ENCODE measurements at places on chromosomes 5 and 9. TPM values are rescaled to one million over a fixed set of nuclear protein-coding genes. Genes with fewer than 3 reads are reported as not detected.

TMED7 gene
- total RNA-seq: 89.3 TPM

RFX3 gene
- total RNA-seq: 30.7 TPM

IL31RA gene
- 2.7 TPM for total RNA-seq

- H3K4me1 ChIP-seq: peaks cover 18% of the 10 kb centered on the region
- no peak overlapping the region for H3K27ac ChIP-seq
- peak; percentile 61 for DNase-seq
- no peak overlapping the region for H3K4me3 ChIP-seq
- no peaks in the 10 kb centered on the region for H3K27me3 ChIP-seq
These were observed 17.7 kb downstream of the NINJ1 start for GRCh38 chr9:93116072-93116961.

DNA sequence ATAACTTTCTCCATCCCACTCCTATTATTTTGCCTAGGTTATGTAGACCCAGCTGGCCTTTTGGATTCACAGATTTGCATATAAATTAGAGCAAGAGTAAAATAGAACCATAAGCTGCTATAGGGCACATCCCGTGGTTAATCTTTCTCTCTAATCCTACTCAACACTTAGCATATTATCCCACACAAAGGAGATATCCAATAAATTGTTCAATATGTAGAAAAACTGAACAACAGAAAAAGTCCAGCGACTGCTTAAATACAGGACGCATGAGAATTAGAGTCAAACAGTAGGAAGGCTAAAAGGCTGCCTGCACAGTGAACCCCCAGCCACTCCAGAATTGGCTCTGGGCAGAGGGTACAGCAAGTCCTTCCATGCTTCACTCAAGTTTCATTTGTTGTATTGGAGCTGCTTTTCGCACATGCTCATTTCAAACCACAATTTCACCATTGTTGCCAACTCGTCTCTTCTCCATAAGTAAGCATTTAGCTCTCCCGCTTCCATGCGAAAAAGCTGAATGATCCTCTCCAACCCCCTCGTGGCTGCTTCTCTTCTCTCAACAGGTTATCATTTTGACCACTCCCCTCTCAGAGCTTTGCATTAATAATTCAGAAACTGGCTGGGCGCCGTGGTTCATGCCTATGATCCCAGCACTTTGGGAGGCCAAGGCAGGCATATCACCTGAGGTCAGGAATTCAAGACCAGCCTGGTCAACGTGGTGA is 14.1 kb upstream of the IQGAP2 start:
- no peak overlapping the region for H3K4me3 ChIP-seq
- DNase-seq: no peak

GRCh38 chr9:71890042-71890679 is 20.8 kb downstream of the ABHD17B start:
- H3K4me3 ChIP-seq: no peak overlapping the region
- peaks cover 4% of the 10 kb centered on the region for H3K4me1 ChIP-seq
- H3K27me3 ChIP-seq: no peaks in the 10 kb centered on the region
- no peak overlapping the region for H3K27ac ChIP-seq

- H3K27ac ChIP-seq: no peak overlapping the region
- no peak for DNase-seq
- H3K4me1 ChIP-seq: peaks cover 17% of the 10 kb centered on the region
- no peaks in the 10 kb centered on the region for H3K27me3 ChIP-seq
These were observed 9.0 kb downstream of the FEM1C start for GRCh38 chr5:115535479-115536035.

DNA sequence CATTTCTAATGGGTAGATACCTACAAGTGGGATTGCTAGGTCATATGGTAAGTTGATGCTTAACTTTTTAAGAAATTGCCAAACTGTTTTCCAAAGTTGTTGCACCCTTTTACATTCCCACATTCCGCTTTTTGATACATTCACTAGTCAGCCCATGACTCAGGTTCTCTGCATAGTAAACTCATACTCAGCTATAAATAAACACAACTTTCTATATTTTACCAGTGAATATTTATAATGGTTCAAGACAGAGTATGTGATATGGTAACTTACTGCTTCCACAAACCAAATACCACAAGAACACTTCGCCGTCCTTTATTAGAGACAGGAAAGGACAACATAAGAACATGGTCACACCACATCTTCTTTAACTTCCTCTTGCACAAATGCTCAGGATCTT is 54.0 kb downstream of the PLPP1 start:
- DNase-seq: no peak
- no peaks in the 10 kb centered on the region for H3K4me1 ChIP-seq
- H3K4me3 ChIP-seq: no peak overlapping the region
- H3K27me3 ChIP-seq: no peaks in the 10 kb centered on the region
- no peak overlapping the region for H3K27ac ChIP-seq
- H3K36me3 ChIP-seq: no peaks in the 10 kb centered on the region

- no peak overlapping the region for H3K27ac ChIP-seq
- no peaks in the 10 kb centered on the region for H3K27me3 ChIP-seq
- H3K4me3 ChIP-seq: no peak overlapping the region
- H3K4me1 ChIP-seq: peaks cover 10% of the 10 kb centered on the region
These were observed 54.4 kb upstream of the TRAF1 start for GRCh38 chr9:120980951-120981350.

- DNase-seq: no peak
- no peak overlapping the region for H3K27ac ChIP-seq
- no peaks in the 10 kb centered on the region for H3K27me3 ChIP-seq
- no peaks in the 10 kb centered on the region for H3K4me1 ChIP-seq
These were observed 29.5 kb downstream of the CCNH start for GRCh38 chr5:87383216-87383615.

DNA sequence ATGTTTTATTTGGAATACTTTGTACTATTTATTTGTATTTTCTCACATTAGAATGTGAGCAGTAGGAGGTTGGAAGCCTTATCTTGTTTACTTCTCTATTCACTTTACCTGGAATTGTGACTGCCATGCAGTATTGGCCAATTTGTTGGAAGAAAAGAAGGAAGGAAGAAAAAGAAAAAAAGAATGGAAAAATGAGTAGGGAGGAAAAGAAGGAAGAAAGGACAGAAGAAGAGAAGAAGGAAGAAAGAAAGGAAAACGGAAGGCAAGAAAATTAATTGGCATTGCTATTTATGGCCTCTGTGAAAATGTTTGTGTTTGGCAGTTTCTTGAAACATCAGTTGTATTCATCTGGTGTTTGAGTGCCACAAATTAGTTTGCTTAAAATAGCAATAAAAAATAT is 575.2 kb upstream of the ZNF608 start:
- no peaks in the 10 kb centered on the region for H3K36me3 ChIP-seq
- no peak for DNase-seq
- H3K27ac ChIP-seq: no peak overlapping the region
- H3K4me3 ChIP-seq: no peak overlapping the region
- no peaks in the 10 kb centered on the region for H3K27me3 ChIP-seq

GRCh38 chr9:135622415-135623020 is 16.8 kb downstream of the GLT6D1 start:
- H3K4me1 ChIP-seq: no peaks in the 10 kb centered on the region
- no peak overlapping the region for H3K27ac ChIP-seq
- no peaks in the 10 kb centered on the region for H3K36me3 ChIP-seq
- DNase-seq: no peak

DNA sequence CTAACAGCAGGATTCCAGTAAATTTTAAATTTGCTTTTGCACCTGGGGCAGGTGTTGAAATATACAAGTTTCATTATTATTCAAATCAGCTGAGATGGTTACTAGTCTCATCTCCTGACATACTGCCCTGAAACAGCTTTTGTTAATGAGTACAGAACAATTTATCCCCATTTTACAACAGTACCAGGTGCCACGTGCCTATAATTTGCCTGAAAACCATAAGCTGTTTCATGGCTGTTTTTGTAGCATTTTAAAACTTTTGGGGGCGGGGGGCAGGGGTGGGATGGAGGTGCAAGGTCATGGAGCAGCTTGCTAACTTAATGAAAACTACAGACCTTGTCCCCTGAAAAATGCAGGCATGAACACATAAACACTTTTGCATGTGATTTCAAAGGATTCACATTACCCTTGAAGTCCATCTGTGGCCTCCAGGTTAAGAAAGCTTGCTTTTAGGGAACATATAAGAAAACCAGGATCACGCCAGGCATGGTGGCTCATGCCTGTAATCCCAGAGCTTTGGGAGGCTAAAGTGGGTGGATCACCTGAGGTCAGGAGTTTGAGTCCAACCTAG is 42.1 kb downstream of the TIMD4 start:
- H3K4me1 ChIP-seq: peaks cover 5% of the 10 kb centered on the region
- no peak for DNase-seq
- H3K4me3 ChIP-seq: no peak overlapping the region
- H3K27me3 ChIP-seq: no peaks in the 10 kb centered on the region

DNA sequence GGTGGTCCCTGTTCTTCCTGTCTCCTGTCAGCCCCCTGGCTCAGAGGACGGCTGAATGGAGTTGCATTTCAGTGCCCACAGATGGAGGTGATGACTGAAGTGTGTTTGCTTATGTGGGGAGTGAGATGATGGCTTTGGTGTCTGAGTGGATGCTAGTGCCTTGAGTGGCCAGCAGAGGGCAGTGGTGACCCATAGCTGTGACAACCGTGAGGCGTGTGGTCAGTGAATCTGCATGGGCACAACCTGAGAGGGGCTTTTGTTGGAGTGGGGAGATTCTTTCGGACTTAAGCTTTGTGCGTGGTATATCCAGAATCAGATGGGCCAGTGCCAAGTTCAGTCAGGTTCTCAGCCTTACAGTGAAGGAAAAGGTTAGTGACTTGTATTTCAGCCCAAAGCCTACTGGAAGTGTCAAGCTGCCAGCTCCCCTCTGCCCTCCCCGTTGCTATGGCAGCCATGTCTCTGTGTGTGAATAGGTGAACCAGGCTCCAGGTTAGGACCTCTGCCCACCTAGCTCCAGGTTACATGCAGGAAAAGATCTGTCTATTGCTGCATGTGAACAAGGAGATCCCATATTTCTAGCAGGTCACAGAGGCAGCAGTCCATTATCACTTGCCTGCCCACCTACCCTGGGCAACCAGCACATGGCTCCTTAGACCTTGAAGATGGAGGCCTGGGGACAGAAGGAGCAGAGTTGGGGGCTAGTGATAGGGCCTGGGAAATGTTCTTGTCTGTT is 14.7 kb upstream of the CXXC5 start:
- no peak overlapping the region for H3K27ac ChIP-seq
- DNase-seq: peak; percentile 76
- H3K4me1 ChIP-seq: peaks cover 48% of the 10 kb centered on the region
- H3K27me3 ChIP-seq: no peaks in the 10 kb centered on the region
- H3K4me3 ChIP-seq: no peak overlapping the region

DNA sequence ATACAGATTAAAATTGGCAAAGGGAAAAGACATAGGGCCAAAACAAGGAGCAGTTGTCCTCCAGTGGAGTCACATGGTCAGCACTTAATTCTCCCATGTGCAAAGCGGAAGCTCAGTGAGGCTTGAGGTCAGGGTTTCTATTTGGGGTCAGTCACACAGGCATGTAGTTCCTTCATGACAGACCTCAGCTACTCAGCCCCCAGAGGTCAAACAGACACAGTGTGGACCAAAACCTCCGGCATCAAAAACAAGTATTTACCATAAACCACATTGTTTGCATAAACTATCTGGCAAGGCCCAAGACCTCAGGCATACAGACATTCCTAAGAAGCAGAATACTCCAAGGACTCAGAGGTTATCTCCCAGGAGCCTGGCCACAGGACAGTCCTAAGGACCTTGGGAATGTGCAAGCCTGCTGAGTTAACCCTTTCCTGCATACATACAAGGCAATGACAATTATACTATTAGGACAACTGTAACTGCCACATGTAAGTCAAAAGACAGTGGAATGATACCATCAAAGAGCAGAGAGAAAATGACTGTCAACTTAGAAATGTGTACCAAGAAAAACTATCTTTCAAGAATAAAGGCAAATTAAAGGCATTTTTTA is 28.7 kb upstream of the FNIP1 start:
- H3K4me3 ChIP-seq: no peak overlapping the region
- no peaks in the 10 kb centered on the region for H3K27me3 ChIP-seq
- H3K27ac ChIP-seq: no peak overlapping the region

DNA sequence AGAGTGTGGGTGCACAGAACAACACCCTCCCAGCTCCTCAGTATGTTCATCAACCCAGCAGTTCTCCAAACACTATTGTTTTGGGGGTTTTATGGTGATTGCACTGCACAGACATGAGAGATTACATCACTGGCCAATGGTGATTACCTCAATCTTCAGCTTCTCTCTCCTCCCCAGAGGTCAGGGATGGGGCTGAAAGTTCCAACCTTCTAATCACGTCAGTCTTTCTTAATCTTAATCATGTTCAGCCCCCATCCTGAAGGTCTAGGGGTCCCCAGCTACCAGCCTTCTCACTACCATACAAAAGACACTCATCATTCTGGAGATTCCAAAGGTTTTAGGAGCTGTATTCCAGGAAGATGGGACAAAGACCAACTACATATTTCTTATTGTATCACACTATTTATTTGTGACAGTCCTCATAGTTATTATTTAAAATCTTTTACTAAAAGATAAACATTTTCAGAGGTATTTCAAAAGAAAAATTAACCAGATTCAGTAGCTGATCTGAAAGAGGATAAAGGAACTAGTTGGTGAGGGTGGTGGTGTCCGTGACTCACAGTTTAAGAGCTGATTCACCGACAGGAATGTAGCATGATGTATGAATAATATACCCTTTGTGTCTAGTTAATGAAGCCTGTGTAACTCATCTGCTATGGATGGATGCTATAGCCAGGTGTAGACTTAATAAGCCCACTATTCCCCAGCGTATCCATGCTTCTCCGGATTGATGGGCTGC is 35.6 kb downstream of the RASEF start:
- no peak overlapping the region for H3K27ac ChIP-seq
- no peaks in the 10 kb centered on the region for H3K36me3 ChIP-seq
- no peaks in the 10 kb centered on the region for H3K4me1 ChIP-seq
- no peak for DNase-seq

DNA sequence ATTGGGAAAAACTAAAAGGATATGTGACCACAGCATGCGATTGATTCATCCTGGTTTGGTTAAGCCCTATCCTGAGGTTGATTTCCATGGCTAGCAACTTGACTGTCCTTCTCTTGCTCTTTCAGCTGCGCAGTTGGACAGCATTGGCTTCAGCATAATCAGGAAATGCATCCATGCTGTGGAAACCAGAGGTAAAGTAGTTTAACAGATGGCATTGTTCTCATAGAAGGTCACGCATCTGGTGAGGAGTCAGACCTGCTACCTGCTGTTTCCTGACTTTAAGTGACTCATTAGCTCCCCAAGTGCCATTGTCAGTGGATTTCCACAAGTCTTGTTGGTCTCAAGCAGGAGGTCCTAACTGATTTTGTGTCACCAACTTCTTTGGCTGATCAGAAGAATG is 266.9 kb downstream of the ARHGAP26 start:
- H3K4me3 ChIP-seq: no peak overlapping the region
- no peaks in the 10 kb centered on the region for H3K36me3 ChIP-seq
- H3K27ac ChIP-seq: no peak overlapping the region
- H3K4me1 ChIP-seq: no peaks in the 10 kb centered on the region
- no peaks in the 10 kb centered on the region for H3K27me3 ChIP-seq
- DNase-seq: no peak

DNA sequence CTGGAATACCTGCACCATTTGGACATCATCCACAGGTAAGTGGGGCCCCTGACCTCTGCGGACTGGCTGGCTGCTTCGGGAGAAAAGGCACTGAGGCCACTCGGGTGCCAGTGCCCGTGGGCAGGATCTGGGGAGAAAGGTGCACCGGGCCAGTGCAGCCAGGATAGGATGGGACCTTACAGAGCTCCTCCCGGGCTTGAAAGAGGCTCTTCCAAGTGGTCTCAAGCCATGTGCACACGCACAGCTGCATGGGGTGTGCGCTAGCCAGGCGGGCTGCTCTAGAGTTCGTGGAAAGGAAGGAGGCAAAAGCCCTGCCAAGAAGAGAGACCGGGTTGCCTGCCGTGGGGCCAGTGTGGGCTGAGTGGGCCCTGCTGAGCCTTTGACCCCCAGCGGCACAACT is 13.4 kb downstream of the STKLD1 start:
- no peak for DNase-seq
- no peak overlapping the region for H3K27ac ChIP-seq
- H3K4me3 ChIP-seq: no peak overlapping the region
- H3K27me3 ChIP-seq: no peaks in the 10 kb centered on the region
- H3K4me1 ChIP-seq: no peaks in the 10 kb centered on the region

Measured in testis (tissue), 5 donors.